Stimulated activated CD4-positive, alpha-beta T cell treated with anti-CD3 and anti-CD28 coated beads, Interleukin-4, amount 100 ng/mL, for 48 hours (primary cell): ENCODE measurements at places on chromosomes 1 and 21.

- no peak for DNase-seq
Observed at GRCh38 chr1:111469539-111469938, 4.2 kb upstream of the C1orf162 start.

- no peak for DNase-seq
Observed at GRCh38 chr1:119964673-119965363, 68.5 kb upstream of the ADAM30 start.

DNA sequence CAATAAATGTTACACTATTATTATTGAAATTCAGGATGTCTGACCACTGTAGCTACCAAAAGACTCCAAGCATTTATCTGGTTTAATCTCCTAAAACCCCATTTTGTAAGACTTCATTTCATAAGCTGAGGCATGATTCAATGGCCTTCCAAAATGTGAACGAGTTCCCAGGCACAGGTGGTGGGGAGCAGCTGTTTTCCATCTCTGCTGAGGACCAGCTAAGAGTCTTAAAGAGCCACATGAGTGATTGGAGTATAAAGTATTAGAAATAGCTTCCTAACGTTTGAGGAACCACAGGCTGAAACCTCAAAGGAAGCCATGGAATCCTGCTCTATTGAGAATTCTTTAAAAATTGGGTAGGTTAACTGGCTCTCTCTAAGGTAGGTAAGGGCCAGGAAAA is 44.9 kb downstream of the SEC16B start:
- no peak for DNase-seq

DNA sequence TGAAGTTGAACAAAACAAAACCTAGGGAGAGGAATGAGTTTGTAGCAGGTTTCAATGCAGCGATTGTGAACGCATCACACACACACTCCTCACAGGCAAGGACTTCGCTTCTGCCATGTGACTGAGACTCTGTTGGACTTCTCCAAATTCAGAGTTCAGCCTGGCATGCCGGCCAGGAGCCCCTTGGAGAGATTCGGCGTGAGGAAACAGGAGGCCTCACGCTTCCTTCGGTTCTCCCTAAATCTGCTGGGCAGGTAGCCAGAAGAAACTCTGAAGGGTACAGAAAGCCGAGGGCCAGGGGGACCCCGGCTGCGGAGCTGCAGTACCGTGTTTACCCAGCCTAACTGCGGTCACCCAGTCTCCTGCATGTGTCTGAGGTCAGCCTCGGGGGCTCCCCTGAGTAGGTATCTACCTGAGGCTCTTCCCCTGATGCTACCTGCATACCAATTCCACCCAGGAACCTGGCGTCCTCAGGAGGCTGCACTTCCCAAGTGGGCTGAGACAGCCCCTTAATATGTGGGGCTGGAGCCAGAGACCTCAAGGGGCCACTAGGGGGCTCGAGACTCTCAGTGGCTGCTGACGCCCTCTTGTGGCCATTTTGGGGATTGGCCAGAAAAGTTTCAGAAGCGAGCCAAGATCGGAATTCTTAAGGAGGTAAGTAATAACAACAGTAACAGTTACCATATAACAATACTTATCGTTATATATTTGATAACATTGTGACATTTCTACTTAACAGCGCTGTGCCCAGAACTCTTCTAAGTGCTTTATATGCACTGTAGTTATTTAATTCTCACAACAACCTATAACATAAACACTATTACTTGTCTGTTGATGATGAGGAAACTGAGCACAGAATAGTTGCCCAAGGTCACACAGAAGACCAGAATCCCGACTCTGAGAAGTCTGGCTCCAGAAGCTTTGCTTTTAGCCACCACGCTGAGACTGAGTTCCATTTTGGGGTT is 2.7 kb upstream of the ANXA9 start:
- DNase-seq = peak; percentile 86

GRCh38 chr1:44707959-44708831 is 22.8 kb downstream of the RNU5D-1 start:
- no peak for DNase-seq

DNA sequence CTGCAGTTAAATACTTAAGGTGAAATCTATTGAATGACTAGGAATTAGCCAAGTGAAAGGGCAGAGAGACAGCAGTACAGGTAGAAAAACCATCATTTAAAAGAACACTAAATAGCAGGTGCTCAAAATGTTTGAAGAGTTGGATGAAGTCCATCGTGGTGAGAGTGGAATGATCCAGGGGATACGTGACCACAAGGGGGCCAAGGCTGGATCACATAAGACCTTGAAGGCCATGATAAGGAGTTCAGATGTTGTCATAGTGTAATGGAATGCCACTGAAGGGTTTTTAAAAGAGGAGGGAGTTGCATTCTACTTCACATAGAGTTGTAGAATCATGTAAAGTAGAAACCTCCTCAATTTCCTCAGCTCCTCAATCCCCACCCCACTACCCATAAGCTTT is 34.8 kb upstream of the HOOK1 start:
- no peak for DNase-seq

- no peak for DNase-seq
Observed at GRCh38 chr1:199784138-199784895, 243.2 kb upstream of the NR5A2 start.

DNA sequence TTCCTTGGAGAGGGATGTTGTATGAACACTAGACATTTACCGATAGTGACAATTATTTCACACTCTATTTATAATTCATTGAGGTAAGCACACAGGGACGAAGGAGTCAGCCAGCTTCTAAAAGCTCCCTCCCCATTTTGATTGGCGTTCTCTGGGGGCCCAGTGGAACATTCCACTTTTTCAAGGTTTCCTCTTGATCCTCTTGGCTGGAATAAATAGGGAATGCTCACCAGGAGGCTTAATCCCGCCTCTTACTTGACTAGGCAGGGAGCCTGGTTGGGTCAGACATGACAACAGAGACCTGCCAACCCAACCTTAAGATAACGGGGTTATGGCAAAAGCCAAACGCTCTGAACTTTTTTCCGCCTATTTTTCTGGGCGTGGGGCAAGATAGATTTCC is 974 bp downstream of the ACTN2 start:
- no peak for DNase-seq

GRCh38 chr21:21971384-21971783 is 973.2 kb downstream of the NCAM2 start:
- no peak for DNase-seq

DNA sequence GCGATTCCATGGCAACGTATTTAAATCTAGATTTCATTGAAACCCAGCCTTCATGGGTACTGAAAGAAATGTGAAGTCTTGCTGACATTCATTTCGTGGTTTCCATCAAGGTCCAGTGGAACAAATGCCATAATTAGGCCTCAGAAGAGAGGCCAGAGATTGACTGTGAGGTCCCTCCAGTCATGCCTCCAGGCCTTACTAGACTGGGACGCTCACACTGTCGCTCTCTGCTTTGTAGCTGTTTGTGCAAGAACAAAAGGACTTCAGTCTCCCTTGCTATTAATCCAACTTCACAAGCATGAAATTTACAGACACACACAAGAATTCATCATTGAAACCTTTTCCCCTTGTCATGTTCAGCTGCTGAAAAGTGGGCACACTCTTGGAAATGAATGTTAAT is 180.4 kb upstream of the FOXD3 start:
- DNase-seq = no peak

GRCh38 chr1:66374561-66375111 is 159.3 kb upstream of the SGIP1 start:
- no peak for DNase-seq

GRCh38 chr1:39494671-39495410 is 3.4 kb downstream of the BMP8A start:
- no peak for DNase-seq

GRCh38 chr1:232579958-232580941 is 49.7 kb downstream of the SIPA1L2 start:
- DNase-seq = no peak

- DNase-seq = no peak
Observed at GRCh38 chr1:234199476-234200127, 173.7 kb upstream of the COA6 start.

- DNase-seq = no peak
Observed at GRCh38 chr1:72942008-72942407, 659.7 kb upstream of the NEGR1 start.

- DNase-seq = no peak
Observed at GRCh38 chr1:225476538-225476988, 48.7 kb upstream of the LBR start.

GRCh38 chr1:82279241-82279640 is 478.5 kb downstream of the ADGRL2 start:
- DNase-seq = no peak

DNA sequence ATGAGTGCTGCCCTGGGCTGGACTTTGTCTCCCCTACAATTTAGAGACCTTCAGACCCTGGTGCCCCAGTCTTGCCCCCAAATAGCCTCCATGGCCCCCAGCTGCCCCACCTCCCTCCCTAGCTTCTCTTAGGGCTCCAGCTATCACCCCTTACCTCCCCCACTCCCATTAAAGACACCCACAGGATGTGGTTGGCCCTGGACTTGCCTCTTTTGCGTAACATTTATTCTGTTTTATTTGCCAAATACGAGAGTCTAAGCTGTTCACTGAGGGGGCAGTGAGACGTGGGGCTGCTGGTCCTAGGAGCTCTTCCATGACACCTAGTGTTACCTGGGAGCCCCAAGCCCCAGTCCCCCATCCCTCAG is 4.5 kb downstream of the ZC3H12A start:
- DNase-seq = no peak

DNA sequence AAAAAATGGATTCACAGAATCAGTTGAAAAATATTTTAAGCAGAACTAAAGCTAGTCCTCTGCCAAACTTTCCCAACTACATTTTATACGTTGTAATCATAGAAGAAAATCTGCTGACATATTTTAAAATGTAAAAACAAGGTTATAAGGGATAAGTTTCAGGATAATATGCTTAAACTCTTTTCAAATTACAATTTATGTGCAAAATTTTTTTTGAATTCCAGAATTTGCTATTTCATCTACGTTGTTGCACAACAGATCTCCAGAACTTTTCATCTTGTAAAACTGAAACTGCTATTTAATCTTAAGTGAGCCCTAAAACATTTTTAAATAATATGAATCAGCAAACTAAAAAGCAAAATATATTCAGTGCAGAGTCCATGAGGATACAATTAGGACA is 5.9 kb downstream of the EDEM3 start:
- DNase-seq = no peak

DNA sequence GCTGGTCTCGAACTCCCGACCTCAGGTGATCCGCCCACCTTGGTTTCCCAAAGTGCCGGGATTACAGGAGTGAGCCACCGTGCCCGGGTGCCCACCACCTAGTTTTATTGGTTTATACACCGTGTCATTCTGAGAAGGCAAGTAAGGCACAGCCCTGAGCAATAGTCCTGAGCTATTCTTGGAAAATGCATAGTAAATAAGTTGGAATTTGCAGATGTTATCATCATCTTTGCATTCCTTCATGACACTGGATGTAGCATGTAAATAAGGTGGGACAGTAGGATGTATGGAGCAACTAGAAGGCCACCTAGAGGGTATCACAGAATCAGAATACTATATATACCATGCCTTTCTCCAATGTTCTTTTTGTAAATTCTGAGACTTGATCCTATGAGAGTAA is 11.0 kb downstream of the TOR1AIP2 start:
- DNase-seq = no peak

GRCh38 chr1:187744665-187745064 is 915.9 kb downstream of the PLA2G4A start:
- no peak for DNase-seq

DNA sequence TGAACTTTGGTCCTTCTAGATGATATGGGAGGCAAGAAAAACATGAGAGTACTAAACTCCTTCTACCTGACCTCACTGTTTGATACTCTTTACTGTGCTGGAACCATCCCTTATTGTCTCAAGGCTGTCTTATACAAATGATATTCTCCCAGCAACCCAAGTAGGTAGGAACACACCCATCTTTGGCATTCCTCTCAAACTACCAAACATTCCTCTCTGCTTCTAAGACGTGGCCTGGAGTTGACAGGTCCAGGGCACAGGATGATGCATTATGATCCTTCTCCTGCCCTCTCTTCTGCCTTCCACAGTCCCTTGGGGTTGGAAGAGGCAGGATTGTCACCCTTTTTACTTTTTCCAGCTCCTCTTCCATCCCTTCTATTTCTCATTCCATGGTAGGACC is 90.5 kb downstream of the SPATA17 start:
- DNase-seq = no peak

- peak; percentile 3 for DNase-seq
Observed at GRCh38 chr1:110420874-110421793, 13.6 kb upstream of the LAMTOR5 start.

- no peak for DNase-seq
Observed at GRCh38 chr1:182889997-182890396, 50.9 kb downstream of the DHX9 start.

- no peak for DNase-seq
Observed at GRCh38 chr1:42324398-42325013, 10.5 kb downstream of the FOXJ3 start.

DNA sequence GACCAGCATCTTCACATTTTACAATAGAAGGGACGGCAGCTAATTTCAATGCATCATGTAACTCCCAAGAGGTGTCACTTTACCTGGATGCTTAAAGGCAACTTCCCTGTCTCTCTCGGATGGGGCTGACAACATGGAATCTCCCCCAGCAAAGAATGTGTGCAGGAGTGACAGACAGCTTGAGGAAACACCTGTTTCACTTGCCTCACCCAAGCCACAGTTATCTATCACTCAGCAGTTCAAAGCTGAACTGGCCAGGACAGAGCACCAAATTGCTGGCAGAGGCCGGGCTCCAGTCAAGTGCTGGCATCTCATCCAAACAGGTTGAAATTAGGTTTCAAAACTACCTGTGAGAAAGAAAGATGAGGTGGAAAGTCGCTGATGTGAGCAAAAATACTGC is 538.0 kb upstream of the PLXNA2 start:
- no peak for DNase-seq

GRCh38 chr1:17140279-17140678 is 21.0 kb upstream of the PADI2 start:
- no peak for DNase-seq

GRCh38 chr1:199308349-199308846 is 669.6 kb downstream of the PTPRC start:
- no peak for DNase-seq

DNA sequence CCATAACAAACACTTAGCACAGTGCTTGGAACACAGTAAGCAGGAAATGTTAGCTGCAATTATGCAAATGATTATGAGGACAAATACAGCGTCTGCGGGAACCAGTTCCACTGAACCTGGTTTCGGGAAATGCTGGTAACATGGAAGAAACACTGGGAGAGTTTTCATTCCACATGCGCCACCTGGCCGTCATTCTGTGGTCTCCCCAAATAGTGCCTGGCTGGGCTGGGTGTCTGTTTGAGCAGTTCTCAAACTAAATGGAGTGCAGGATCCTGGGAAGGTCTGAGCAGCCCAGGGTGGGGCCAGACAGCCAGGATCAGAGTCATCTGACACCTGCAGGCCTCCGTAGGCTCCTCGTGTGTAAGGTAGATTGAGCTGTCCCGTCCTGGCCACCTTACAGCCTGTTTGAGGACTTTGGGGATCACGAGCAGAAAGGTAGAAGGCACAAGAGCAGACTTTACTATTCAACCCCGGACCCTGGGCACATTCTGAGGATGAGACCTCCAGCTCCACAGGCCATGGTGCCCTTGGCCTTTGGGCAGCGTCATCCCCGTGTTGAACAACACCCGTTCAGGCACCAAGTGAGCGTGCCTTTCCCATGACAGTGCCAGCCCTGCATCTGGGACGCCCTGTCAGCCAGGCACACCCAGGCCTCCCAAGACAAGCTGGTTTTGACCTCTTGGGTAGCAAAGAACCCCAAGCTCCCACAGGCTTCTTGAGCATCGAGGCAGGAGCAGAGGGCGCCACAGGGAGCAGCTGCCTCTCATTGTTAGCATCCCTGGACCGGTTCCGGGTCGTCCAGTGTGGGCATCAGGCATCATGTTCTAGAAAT is 101.9 kb downstream of the PRDM2 start:
- no peak for DNase-seq

GRCh38 chr1:9246841-9247785 is 12.5 kb downstream of the H6PD start:
- no peak for DNase-seq

GRCh38 chr1:230632273-230632873 is 9.9 kb upstream of the COG2 start:
- DNase-seq = no peak
